Progenitor cell of endocrine pancreas (in vitro differentiated cells): ENCODE measurements at places on chromosomes 4 and X. TPM values are rescaled to one million over a fixed set of nuclear protein-coding genes. Genes with fewer than 3 reads are reported as not detected.

Gene BEX5
- 24.0 and 26.8 TPM in 2 replicates for total RNA-seq

Gene CCSER1
- 11.6 and 11.7 TPM in 2 replicates for total RNA-seq

Gene C4orf50
- total RNA-seq, result 0.18 and 0.19 TPM in 2 replicates

Gene ITIH6
- not detected in 2 replicates for total RNA-seq

Gene SPATA4
- 0.33 and 0.93 TPM in 2 replicates for total RNA-seq

- no peak for DNase-seq
- no peaks in the 10 kb centered on the region for H3K36me3 ChIP-seq
- H3K27ac ChIP-seq, result no peak overlapping the region
- no peaks in the 10 kb centered on the region for H3K4me1 ChIP-seq
- no peaks in the 10 kb centered on the region for H3K27me3 ChIP-seq
These were observed 1063.1 kb downstream of the PCDH7 start for GRCh38 chr4:31783311-31783710.

GRCh38 chrX:129959493-129959832 is 23.0 kb upstream of the BCORL1 start:
- H3K27ac ChIP-seq, result no peak overlapping the region
- H3K4me1 ChIP-seq, result peaks cover 8% of the 10 kb centered on the region
- DNase-seq, result no peak
- no peak overlapping the region for H3K4me3 ChIP-seq
- H3K27me3 ChIP-seq, result peaks cover 32% of the 10 kb centered on the region
- no peaks in the 10 kb centered on the region for H3K36me3 ChIP-seq

DNA sequence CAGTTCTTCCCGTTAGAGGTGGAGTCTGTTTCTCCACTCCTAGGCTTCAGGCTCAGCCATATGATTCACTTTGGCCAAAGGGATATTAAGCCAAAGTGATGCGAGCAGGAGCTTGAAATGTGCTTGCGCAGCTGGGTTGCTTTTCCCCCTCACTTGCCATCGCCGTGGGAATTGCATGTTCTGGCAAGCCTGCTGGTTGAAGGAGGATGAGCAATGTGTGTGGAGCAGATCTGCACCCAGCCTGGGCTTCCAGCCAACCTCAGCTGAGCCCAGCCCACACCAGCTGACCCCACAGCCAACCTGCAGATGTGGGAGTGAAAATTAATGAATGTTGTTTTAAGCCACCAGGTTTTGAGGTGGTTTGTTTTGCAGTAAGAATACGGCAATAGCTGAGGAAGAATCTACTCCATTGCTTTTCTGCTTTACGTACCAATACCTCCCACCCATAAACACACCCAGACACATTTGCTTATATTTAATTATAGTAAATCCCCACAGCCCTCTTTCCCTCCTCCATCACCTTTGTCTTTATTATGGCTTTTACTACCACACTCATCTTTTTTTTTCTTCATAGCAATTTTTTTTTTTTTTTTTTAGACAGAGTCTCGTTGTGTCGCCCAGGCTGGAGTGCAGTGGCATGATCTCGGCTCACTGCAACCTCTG is 132.8 kb upstream of the FUNDC1 start:
- no peaks in the 10 kb centered on the region for H3K27me3 ChIP-seq
- no peak overlapping the region for H3K27ac ChIP-seq
- no peaks in the 10 kb centered on the region for H3K36me3 ChIP-seq

GRCh38 chr4:153469031-153469430 is 2.9 kb downstream of the TMEM131L start:
- no peak for DNase-seq
- peaks cover 9% of the 10 kb centered on the region for H3K4me1 ChIP-seq
- peaks cover 18% of the 10 kb centered on the region for H3K27me3 ChIP-seq
- peaks cover 3% of the 10 kb centered on the region for H3K36me3 ChIP-seq
- no peak overlapping the region for H3K4me3 ChIP-seq

- no peak for DNase-seq
- H3K36me3 ChIP-seq, result no peaks in the 10 kb centered on the region
- H3K27me3 ChIP-seq, result peaks cover 3% of the 10 kb centered on the region
- H3K4me1 ChIP-seq, result no peaks in the 10 kb centered on the region
- no peak overlapping the region for H3K27ac ChIP-seq
- H3K4me3 ChIP-seq, result no peak overlapping the region
These were observed 284.2 kb downstream of the USP46 start for GRCh38 chr4:52374877-52375276.

DNA sequence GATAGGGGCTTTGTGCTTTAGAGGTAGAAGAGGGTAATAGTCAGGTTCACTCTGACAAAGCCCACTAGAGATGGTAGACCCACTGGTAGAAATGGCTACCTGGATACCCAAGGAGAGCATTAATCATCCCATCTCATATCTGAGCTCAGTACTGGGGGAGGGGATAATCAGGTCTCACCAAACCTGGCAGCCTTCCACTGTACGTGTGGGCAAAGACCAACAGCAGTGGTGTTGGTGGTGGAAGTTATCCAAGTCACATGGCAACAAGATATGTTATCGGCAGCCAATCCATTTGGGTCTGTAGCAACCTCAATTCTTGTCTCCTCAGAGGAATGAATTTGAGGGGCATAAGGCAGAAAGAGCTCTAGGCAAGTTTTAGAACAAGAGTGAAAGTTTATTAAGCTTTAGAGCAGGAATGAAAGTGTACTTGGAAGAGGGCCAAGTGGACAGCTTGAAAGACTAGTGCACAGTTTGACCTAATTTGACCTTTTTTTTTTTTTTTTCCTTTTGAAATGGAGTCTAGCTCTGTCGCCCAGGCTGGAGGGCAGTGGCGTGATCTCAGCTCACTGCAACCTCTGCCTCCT is 67.0 kb upstream of the CXCL13 start:
- H3K4me1 ChIP-seq, result no peaks in the 10 kb centered on the region
- no peaks in the 10 kb centered on the region for H3K36me3 ChIP-seq
- DNase-seq, result no peak
- H3K27ac ChIP-seq, result no peak overlapping the region
- no peak overlapping the region for H3K4me3 ChIP-seq

GRCh38 chr4:133464311-133464710 is 315.2 kb downstream of the PCDH10 start:
- H3K36me3 ChIP-seq, result no peaks in the 10 kb centered on the region
- peaks cover 17% of the 10 kb centered on the region for H3K4me1 ChIP-seq
- H3K27ac ChIP-seq, result no peak overlapping the region
- H3K4me3 ChIP-seq, result no peak overlapping the region
- no peaks in the 10 kb centered on the region for H3K27me3 ChIP-seq

GRCh38 chrX:49247916-49248811 is 12.9 kb downstream of the CCDC22 start:
- no peak overlapping the region for H3K27ac ChIP-seq
- H3K4me3 ChIP-seq, result no peak overlapping the region
- no peaks in the 10 kb centered on the region for H3K4me1 ChIP-seq

DNA sequence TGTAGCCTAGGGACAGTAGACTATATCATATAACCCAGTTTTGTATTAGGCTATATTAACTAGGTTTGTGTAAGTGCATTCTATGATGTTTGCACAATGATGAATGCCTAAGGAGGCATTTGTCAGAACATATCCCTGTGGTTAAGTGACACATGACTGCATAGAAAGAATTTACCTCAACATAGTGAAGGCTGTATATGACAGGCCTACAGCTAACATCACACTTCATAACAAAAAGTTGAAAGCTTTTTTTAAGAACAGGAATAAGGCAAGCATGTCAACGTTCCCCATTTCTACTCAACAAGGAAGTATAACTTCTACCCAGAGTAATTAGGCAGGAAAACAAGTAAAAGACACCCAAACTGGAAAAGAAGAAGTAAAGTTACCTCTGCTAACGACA is 165.9 kb upstream of the NDST4 start:
- H3K4me3 ChIP-seq, result no peak overlapping the region

DNA sequence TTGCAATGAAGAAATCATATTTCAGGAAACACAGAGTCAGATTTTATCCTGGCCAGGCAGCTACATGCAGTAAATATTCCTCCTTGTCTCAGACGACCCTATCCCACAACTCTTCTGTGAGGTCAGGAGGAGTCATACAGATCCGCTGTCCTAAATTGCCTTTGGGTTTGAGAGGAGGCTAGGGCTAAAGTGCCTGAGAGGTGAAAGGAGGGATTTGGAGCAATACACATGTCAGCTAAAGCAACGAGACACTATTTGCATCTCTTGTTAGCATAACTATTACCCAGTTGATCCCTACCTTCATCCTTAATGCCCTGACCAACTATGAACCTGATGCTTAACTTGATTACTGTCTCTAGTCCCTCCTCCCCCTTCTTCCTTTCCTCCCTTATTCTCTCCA is 98.6 kb downstream of the TBC1D19 start:
- no peaks in the 10 kb centered on the region for H3K4me1 ChIP-seq
- no peak overlapping the region for H3K4me3 ChIP-seq
- peaks cover 45% of the 10 kb centered on the region for H3K36me3 ChIP-seq
- no peaks in the 10 kb centered on the region for H3K27me3 ChIP-seq

DNA sequence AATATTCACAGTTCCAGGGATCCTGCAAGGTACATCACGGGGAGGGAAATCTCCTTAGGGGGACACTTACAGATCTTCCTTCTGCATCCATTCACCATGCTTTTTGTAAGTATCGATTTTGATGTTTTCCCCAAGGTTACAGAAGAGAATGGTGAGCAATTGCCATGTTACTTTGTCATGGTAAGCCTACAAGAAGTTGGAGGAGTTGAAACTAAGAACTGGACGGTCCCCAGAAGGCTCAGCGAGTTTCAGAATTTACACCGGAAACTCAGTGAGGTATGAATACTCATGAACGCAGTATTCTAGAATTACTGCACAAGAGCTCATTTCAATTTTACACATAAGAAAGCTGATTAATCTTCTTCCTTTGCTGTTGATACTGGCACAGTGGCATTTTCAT is 53.9 kb downstream of the LRP2BP start:
- no peak for DNase-seq
- H3K27me3 ChIP-seq, result no peaks in the 10 kb centered on the region
- H3K4me3 ChIP-seq, result no peak overlapping the region
- peaks cover 24% of the 10 kb centered on the region for H3K36me3 ChIP-seq

- H3K4me3 ChIP-seq, result no peak overlapping the region
- H3K4me1 ChIP-seq, result no peaks in the 10 kb centered on the region
- H3K36me3 ChIP-seq, result no peaks in the 10 kb centered on the region
- no peak for DNase-seq
These were observed 377.8 kb upstream of the PRKX start for GRCh38 chrX:4091046-4091760.

GRCh38 chr4:124199755-124200154 is 512.8 kb downstream of the ANKRD50 start:
- no peak overlapping the region for H3K4me3 ChIP-seq
- no peak for DNase-seq
- H3K4me1 ChIP-seq, result no peaks in the 10 kb centered on the region
- H3K27me3 ChIP-seq, result no peaks in the 10 kb centered on the region

DNA sequence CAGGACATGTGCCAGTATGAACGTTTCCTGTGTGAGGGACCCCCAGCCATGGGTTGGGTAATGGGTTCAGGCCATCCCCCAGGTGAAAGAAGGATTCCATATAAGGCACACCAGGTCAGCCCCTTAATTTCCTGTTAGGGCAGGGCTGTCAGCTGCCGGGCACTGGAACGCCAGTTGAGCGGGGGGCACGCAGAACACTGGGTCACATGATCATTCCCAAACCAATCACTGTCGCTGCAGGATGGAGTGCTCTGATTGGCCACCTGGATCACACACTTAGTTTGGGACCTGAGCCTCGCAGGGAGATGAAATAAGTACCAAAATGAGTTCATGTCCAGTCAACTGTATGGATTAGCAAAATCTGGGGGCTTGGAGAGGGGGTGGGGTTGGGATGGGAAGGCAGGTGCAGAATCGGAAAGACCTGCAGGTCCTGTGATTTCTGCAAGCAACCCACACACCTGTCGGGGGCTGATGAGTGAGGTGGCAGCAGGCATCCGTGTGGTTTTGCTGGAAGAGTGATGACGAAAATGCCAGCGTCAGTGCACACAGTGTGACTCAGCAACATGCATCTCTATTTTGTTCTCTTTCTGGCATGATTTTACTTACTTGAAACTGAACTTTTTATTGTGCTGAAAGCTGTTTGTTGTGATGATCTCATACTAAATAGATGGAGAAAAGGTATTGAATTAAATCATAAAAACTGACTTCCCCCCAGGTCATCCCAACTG is 32.2 kb downstream of the RNF212 start:
- H3K4me3 ChIP-seq, result no peak overlapping the region
- no peaks in the 10 kb centered on the region for H3K4me1 ChIP-seq
- H3K27ac ChIP-seq, result no peak overlapping the region
- DNase-seq, result no peak
- peaks cover 18% of the 10 kb centered on the region for H3K27me3 ChIP-seq

DNA sequence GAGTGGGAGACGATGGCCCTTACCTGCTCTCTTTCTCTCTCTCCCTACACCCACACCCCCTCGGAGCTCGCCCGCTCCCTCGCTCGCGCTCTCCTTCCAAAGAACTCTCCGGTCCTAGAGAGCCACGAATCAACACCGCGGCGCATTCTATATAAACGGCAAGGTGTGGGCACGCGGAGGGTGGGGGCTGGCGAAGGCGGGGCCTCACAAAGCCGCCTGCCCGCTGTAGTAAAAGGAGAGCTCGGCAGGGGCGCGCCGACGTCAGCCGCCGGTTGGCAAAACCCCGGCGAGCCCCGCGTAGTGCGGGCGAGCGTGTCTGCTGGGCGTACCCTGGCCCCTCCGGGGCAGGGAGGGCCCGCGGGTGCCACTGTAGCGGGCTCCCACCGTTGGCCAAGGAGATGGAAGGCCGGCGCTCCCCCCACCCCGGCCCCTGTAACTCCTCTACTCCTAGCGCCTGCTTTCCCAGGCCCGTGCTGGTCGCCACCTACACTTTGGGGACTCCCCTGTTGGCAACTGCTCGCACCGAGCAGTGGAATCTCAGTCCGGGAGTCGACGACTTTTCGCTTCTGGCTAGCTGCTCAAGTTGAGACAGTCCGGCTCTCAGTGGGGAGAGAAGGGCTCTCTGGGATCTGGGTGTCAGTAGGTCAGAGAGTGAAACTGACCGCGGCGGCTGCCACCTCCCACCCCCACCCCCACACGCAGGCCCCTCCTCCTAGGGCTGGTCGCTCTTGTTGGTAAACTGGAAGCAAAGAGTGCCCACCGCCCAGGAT is 325.5 kb upstream of the F9 start:
- no peaks in the 10 kb centered on the region for H3K36me3 ChIP-seq
- H3K4me3 ChIP-seq, result peak overlapping the region; percentile 96
- peaks cover 19% of the 10 kb centered on the region for H3K4me1 ChIP-seq
- peak; percentile 74 for DNase-seq

DNA sequence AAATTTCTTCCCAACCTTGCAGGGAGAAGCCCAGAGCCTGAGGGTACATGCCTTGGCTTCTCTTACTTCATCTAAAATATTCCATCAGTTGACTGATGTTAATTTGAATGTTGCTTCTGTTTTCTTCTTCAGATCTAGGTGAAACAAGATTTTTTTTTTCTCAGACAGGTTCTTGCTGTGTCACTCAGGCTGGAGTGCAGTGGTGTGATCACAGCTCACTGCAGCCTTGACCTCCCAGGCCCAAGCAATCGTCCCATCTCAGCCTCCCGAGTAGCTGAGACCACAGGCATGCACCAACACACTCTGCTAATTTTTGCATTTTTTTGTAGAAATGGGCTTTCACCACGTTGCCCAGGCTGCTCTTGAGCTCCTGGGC is 62.1 kb upstream of the KLF3 start:
- no peaks in the 10 kb centered on the region for H3K27me3 ChIP-seq
- no peak for DNase-seq
- H3K36me3 ChIP-seq, result peaks cover 2% of the 10 kb centered on the region
- no peak overlapping the region for H3K27ac ChIP-seq

DNA sequence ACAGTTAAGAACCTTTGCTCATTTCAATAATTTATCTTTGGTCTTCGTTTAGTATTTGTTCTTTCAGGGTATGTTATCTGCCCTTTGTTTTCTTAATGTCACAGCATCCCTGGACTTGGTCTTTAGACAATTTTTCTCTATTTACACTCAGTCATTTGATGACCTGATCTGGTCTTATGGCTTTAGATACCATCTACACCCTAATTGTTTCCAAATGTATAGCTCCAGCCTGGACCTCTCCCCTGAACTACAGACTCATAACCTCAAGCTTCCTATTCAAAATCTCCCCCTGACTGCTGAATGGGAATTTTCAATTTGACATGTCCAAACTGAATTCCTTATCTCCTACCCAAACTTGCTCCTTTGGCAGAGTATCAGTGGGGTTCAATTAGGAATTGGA is 3.7 kb upstream of the SUPT20HL2 start:
- no peak overlapping the region for H3K4me3 ChIP-seq
- DNase-seq, result no peak
- H3K4me1 ChIP-seq, result peaks cover 4% of the 10 kb centered on the region
